DMS79 treated with DMSO at 0.1 percent for 48 hours (cell line): ENCODE measurements at places on chromosomes 4 and X.

GRCh38 chr4:89538886-89539285 is 231.3 kb upstream of the GPRIN3 start:
- no peak for DNase-seq

GRCh38 chr4:131091896-131092295 is 1995.9 kb downstream of the C4orf33 start:
- no peak for DNase-seq

- DNase-seq: no peak
Observed at GRCh38 chrX:20333672-20334071, 67.0 kb upstream of the RPS6KA3 start.

DNA sequence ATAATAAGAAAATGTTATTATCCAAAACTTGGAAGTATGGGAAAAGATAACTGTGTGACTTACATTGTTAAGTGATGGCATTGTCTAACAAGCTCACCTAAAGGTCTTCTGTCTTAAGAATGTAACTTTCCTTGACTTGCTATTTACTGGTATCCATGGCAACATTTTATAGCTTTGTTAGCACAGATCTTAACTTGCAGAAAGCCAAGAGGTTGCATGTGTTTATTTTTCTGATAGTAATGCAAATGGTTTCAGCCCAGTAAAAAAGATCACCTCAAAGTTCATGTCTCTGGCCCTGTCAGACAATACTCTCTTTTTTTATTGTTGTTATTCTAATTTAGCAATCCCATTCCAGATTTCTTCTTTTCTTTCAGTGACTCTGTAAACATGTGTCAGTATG is 425.3 kb downstream of the SPRY1 start:
- DNase-seq: no peak

GRCh38 chrX:7582191-7582590 is 260.8 kb upstream of the VCX start:
- DNase-seq: no peak

DNA sequence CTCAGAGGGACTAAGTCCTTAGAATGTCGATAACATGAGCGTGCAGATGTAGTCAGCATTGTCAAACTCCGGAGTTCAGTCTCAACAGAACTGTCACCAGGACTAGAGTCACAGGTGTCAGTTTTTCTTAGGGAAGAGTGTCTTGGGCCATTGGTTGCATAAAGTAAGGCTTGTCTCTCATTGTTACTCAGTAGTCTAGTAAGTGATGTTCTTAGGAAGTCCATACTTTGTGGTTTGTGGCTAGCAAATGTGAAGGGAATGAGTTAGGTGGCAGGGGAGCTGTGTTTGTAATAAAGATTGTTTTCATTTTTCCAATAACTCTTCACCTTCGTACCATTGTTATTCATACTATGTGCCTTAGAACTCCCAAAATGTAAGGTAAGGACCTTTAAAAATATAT is 119.6 kb downstream of the AFF2 start:
- no peak for DNase-seq

- no peak for DNase-seq
Observed at GRCh38 chr4:16039139-16039538, 44.7 kb downstream of the PROM1 start.

- no peak for DNase-seq
Observed at GRCh38 chrX:44155126-44155525, 181.9 kb upstream of the NDP start.

GRCh38 chrX:31894152-31894551 is 822.3 kb upstream of the FTHL17 start:
- DNase-seq: no peak

DNA sequence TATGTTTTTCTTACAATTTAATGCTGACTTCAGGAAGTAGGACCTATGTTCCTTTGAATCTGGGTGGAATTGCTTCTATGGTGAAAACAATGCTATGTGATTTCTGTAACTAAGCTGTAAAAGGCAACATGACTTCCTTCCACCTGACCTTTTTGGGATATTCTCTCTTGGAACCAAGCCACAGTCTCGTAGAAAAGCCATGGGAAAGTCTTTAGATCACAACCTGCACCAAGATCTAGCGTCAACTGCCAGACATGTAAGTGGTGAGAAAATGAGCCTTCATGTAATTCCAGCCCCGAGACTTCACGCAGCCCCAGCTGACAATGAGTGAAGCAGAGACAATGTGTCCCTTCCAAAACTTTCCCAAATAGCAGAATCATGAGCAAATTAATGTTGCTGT is 297.0 kb upstream of the DCAF8L1 start:
- DNase-seq: no peak

- DNase-seq: no peak
Observed at GRCh38 chr4:11514779-11515419, 86.2 kb upstream of the HS3ST1 start.

DNA sequence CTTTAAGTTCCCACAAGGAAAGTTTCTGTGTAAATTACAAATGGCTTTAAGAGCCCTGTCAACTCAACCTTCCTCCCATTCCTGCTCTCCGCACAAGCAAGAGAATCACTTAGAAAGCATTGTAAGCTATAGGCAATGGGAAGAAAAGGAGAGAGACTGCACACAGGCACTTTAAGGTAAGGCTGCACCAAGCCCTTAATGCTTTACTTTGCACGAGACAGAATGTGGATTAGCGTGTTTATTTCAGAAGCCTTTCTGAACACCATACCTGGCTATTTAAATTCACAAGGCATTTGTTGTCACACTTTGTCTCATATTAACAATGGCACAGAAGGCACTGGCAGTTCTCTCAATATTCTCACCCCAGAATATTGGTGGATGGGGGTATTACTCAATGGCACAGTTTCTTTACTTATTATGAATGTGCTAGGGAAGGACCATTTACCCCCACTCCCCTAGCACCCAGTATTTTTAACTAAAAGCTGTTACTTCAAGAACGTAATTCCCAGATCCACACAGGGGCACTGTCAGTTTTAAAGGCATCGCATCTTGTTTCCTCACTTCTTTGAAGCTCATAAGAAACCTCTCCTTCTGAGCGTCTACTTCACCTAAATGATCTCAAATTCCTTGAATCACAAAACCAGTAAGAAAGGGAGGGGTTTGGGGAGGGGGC is 150.0 kb downstream of the MAML3 start:
- DNase-seq: peak; percentile 49

DNA sequence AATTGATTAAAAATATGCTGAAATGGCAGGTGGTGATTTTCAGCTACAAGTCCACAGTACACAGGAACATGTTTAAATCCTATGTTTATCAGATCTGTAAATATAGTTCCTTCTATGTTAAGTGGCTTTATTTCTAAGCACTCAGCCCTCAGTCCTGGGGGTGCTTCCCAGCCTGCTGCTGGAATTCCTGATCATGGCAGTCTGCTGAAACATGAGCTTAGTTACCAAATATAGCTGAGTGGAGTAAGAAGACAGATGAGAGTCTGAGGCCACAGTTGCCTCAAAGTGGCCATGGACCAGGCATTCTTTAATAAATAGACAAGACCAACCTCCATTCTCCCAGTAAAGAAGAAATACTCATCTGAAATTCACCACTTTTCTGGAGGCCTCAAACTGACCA is 17.1 kb upstream of the DDX60 start:
- no peak for DNase-seq

GRCh38 chrX:97030947-97031346 is 147.2 kb downstream of the RPA4 start:
- no peak for DNase-seq

DNA sequence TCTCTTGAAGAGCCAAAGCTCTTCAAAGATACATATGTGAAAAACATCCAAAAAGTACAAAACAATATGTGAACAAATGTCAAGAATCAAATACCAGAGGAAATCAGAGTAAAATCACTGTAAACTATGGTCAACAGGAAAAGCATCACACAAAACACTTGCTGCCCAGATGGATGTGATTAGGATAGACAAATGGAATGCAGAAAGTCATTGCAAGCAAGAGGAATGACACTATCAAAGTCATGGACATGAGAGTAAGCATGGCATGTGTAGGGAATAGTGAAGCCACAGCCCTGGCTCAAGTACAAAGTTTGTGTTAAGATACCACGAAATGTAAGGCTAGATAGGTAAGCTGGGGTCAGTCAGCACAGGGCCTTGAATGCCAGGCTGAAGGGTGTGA is 37.7 kb downstream of the CLDN2 start:
- no peak for DNase-seq

DNA sequence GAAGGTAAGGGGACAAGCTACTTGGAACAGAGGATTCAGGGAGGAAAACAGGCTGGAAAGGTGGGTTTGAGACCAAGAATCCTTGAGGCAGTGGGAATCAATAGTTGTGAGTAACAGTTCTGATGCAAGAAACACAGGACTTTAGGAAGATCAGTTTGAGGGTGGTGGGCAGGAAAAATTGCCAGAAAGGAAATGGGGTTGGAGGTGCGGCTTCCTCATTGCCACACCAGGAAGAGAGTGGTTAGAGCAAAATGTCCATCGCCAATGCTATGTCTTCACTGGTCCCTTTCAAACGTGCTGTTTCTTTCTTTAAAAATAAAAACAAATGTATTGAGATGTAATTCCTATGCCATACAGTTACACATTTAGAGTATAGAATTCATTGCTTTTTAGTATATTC is 57.1 kb upstream of the NOCT start:
- DNase-seq: no peak

DNA sequence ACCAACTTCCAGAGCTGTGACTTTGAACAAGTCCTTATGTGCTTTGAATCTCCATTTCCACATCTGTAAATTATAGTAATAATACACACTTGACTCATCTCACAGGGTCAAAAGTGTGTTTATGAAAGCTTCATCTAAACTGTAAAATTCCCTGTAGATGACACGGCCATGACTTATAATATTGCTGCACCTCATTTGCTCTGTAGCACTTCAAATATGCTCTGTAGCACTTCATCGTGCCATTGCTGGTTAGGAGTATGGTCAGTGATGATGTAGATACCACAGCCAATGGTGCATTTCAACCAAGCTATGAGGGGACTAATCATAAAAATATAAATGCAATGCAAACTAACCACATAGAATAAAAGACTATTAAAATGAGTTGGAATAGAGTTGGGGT is 318.6 kb downstream of the ANK2 start:
- DNase-seq: no peak

GRCh38 chr4:147831551-147832171 is 99.8 kb downstream of the ARHGAP10 start:
- DNase-seq: no peak

- DNase-seq: peak; percentile 4
Observed at GRCh38 chrX:20056704-20057103, 60.0 kb downstream of the MAP7D2 start.
